Activated T-cell treated with anti-CD3 and anti-CD28 coated beads, Interleukin-2, amount 50 U/mL, for 4 hours (primary cell): ENCODE measurements at places on chromosomes 4 and X.

- no peak for DNase-seq
Observed at GRCh38 chr4:45638641-45639040, 485.2 kb downstream of the GABRG1 start.

DNA sequence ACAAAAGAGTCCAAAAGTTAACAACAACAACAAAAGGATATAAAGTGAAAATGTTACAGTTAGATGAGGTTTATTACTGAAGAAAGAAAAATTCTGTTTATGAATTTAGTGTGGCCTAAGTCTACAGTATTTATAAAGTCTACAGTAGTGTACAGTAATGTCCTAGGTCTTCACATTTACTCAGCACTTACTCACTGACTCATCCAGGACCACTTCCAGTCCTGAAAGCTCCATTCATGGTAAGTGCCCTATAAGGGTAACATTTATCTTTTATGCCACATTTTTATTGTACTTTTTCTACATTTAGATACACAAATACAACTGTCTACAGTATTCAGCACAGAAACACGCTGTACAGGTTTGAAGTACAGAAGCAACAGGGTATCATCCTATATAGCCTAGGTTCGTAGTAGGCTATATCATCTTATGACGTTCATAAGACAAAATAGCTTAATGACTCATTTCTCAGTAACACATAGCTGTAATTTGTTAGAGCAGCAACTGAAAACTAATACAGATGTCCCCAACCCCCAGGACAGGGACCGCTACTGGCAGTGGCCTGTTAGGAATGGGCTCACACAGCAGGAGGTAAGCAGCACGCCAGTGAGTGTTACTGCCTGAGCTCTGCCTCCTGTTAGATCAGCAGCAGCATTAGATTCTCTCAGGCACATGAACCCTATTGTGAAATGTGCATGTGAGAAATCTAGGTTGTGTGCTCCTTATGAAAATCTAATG is 61.3 kb downstream of the CENPC start:
- no peak for DNase-seq

DNA sequence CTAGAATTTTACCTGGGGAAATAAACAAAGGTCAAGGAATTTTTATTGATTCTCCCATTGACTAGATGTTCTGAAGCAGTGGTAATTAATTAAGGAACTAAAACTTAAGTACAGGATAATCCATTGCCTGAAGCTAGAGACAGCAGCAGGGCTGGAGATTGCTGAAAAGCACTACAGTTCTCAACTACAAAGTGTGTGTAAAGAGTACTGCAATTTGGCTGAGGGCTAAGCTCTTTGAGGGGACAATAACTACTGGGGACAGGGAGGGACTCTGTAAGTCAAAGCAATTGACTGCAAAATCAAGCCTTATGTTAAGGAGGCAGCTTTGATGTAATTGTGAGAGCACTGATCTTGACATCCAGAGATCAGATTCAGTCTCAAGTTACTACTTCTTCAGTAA is 260.4 kb downstream of the GALNTL6 start:
- no peak for DNase-seq

DNA sequence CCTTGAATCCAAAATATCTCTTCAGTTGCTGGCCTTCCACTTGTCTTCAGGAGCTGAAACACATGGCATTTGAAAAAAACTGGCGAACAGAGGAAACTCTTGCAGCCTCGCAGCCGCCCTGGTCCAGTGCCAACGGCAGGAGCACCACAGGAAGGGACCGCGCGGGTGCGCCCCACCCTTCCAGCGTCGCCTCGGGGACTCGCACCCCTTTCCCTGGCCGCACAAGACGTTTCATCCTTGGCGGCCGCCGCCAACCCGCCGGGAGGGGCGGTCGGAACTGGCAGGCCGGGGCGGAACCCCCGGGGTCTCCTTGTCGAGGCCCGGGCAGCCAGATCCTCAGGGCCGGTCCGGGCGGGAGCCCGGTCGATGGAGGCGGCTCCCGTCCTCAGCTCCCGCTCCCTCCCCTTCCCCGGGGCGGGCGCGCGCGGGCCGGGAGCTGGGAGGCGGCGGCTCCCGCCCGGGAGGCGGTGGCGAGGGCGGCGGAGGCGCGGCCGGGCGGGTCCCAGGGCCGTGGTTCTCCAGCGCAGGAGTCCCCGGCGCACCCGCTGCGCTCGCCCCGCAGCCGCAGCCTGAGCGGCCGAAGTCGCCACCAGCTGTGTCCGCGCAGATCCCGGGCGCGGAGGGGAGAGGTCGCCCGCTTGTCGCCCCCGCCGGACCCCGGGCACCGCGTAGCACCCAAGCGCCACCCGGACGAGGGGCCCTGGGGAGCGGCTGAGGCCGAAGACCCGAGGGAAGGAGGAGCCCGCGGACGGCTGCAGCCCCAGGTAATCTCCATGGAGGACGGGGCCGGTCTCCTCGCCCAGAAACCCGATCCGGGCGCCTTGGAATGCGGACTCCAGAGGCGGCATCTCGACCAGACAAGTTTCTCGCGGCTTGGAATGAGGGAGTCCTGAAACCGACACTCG is 886 bp upstream of the NDST3 start:
- no peak for DNase-seq

DNA sequence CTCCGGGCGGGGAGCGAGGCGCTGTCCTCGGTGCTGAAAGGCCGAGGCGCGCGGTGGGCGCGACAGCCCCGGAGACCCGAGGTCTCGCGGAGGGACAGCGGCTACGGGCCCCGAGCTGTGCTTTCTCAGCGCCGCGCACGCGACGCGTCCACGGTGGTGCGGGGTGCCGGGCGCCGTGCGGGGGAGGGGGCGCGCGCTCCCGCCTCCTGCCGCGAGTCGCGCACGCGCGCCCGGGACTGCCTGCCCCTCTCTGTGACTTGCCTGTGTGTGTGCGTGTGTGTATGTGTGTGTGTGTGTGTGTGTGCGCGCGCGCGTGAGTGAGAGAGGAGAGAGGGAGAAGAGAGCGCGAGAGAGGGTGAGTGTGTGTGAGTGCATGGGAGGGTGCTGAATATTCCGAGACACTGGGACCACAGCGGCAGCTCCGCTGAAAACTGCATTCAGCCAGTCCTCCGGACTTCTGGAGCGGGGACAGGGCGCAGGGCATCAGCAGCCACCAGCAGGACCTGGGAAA is at the start of gene GRIA2:
Gene GRIA2, plus strand, starts transcription at position 358 of the 511 bp plus-strand sequence. CDS start 315 bp downstream, outside the sequence.
- DNase-seq = no peak

GRCh38 chr4:15765910-15766697 is 12.0 kb upstream of the CD38 start:
- DNase-seq = no peak

DNA sequence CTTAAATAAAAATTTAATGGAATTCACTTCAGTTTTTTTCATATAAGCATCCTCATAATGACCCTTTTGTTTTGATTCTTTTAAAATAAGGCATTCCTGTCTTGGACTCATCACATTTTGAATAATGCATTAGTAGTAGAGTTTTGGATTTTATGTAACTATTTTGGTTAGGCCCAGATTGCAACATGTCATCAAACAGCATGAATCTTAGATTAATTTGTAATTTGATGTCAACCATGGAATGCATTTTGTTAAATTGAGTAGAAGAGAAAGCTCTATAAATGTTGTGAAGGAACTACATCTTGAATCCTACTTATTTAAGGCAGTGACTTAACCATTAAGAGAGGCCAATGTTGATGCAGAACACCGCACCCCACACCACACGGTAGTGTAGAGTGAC is 3.1 kb downstream of the DIAPH2 start:
- no peak for DNase-seq

- DNase-seq = no peak
Observed at GRCh38 chr4:137705171-137705783, 173.0 kb upstream of the PCDH18 start.

- no peak for DNase-seq
Observed at GRCh38 chr4:123353656-123354055, 42.9 kb upstream of the SPRY1 start.

GRCh38 chrX:4825550-4825949 is 1112.1 kb upstream of the PRKX start:
- no peak for DNase-seq
